D721Med (cell line): ENCODE measurements at places on chromosomes 4 and X.

DNA sequence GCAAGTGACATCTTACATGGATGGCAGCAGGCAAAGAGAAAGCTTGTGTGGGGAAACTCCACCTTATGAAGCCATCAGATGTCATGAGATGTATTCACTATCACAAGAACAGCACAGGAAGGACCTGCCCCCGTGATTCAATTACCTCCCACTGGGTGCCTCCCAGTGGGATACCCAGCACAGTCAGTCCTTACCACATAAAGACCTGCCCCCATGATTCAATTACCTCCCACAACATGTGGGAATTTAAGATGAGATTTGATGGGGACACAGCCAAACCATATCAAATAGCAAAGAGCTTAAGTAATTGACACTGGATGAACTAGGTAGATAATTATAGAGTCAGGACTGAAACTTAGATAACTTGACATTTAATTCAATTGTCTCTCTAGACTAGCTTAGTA is 85.6 kb downstream of the SLIT2 start:
- DNase-seq = no peak

DNA sequence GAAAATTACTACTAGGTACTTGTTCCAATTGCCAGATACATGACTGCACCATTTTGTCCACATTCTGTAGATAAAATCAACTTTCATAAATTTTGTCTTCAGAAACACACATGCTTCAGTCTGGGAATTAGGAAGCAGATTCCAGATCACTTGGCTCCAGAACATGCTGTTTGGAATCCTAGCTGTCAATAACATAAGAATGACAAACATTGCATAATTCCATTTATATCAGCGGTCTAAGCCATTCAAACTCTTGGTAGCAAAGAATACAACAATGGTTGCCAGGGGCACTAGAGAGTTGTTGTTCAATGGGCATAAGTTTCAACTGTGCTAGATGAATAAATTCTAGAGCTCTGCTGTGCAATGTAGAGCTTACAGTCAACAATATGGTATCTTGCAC is 1112.1 kb upstream of the AGA start:
- no peak for DNase-seq

- DNase-seq = no peak
Measured at GRCh38 chrX:72620550-72621145, 48.0 kb upstream of the HDAC8 start.

- no peak for DNase-seq
Measured at GRCh38 chr4:89829470-89830138, 7.4 kb downstream of the SNCA start.

GRCh38 chr4:17068392-17068791 is 169.9 kb upstream of the LDB2 start:
- no peak for DNase-seq
